ENCODE measurements at places on chromosomes 16 and 17. TPM values are rescaled to one million over a fixed set of nuclear protein-coding genes. Genes with fewer than 3 reads are reported as not detected.

GRCh38 chr16:85612801-85613603 lies at the start of gene GSE1:
TSS of gene GSE1 (plus strand) at chr16:85613322. CDS start at chr16:85613392, 70 bp downstream.
- DNase-seq: peak; percentile 65

DNA sequence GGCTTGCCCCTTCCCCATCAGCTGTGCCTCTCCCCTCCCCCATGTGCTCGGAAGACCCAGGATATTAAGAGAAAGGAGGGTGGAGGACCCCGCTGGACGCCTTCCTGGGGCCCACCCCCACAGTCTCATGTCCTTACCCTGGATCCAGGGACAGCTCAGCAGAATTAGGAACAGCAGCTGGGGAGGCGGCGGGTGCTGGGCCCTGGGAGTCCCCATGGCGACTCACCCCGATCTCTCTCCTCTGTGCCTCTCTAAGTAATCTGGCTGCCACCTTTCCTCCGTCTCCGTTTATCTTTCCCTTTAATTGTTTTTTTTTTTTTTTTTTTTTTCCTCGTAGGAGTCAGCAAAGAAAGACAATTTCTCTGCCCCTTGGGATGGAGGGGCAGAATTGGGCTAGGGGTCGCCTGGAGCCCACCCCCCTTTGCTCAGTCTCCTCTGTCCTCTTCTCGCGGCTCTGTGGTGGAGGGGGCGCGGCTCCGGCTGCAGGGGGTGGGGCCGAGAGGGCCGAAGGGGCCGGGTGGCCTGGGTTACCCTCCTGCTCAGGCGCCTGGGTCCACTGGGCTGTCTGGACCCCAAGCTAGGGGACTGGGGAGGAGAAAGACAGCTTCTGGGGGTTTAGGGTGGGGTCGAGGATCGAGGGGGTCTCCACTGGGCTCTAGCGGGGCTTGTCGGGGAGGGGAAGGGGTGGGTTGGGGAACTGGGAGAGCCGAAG lies 390 bp downstream of the SEZ6L2 start:
- no peak for DNase-seq

DNA sequence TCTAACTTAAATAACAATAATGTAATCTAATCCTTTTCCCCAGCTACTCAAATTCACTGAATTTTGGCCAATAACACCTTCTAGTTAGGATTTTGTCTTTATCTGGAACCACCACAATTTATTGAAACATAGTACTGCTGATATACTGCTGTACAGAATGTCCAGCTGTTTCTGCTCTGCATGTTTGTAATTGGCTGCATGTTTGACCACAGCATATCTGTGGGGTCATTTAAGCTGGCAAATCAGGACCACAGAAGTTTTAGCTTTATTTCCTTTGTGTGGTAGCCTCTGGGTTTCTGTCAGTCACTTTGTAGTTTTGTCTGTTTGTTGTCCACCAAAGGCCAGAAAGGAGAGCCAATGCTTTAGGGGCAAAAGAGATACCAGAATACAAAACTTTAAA lies 22.2 kb upstream of the RAB11FIP4 start:
- DNase-seq: peak; percentile 84

The SYT17 gene
- not detected for total RNA-seq

DNA sequence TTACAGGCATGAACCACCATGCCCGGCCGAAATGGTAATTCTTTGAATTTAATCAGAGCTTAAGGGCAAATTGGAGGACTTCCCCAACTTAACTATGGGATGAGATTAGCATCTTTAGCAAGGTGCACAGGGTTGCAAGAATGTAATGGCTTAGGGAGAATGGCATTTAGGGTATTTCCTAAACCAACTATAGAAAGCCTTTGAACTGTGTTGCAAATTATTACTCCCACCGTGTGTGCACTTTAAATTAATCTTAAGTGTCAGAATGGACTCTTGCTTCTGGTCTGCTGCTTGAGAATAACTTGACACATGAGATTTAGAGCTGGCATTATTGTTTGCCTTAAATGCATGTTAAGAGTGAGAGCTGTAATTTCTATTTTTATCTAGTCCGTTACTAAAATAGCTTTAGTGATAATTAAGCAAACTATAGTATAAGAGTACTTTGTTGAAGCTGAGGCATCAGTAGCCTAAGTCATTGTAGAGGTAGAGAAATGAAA lies 59.8 kb downstream of the TUBD1 start:
- DNase-seq: no peak

DNA sequence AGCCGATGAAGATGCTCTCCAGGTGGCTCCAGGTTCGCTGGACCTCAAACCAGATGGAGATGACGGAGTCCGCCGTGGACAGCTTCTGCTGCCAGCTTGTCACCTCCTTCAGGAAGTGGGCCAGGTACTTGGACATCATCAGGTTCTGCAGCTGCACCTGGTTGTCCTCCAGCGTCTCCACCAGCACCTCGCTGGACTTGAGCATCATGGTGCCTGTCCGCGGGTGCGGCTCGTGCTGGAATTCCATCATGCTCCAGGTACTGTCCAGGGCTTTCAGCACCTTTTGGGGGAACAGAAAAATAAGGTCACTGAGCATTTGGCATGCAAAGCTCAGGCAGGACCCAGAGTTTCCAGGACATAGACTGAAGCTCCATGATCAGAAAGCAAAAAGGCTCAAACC lies 69.7 kb downstream of the DNAH17 start:
- no peak for DNase-seq

DNA sequence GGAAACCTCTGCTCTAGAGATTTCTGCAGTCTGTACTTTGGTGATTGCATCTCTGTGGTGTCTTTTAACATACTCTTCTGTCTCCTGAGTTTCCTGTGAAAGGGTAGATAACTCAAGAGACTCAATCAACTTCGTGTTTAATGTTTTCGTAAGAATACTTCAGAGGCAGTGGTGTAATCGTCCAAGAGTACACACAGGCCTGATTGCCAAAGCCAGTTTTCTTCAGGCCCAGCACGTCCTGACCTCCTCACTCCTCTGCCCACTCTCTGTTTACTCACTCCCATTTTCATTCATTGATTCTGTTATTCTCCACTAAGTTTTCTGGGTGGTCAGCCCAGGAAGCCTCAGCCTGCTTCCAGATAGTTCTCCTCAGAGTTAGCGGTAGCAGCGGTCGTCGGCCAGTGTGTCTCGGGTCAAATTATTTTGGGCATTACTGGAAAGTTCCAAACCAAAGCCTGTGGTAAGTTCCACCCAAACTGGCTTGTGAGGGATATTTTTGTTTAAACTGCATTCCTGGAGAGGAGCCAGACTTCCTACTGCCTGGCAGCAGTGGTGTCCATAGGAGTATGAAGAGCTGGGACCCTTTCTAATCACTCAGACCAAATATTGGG lies 293.2 kb downstream of the WWOX start:
- no peak for DNase-seq

DNA sequence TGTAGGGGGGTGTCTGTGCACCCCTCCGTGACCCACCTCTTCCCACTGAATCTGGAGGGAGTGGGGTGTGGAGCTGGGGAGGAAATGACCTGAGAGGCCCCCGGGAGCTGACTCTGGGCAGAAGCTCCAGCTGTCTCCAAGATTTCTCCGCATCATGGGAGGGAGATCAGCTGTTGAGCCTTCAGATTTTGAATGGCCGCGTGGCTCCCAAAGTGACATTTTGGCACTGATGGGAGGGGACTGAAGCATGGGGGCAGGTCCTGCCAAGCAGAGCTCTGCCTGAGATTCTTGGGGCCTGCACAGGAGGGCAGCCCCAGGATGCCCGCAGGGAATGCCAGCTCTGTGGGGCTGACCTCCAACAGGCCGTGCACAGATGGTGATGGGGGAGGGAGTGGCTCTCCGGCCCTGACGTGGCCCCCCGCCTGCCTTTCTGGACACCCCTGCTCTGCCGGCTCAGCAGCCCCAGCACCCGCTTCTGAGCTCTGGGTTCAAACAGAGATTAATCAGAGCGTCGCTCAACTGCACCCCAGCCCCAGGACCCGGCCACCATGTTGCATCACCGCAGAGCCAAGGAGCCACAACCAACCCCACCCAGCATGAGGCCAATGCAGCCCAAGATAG lies 25.3 kb upstream of the UBE2I start:
- no peak for DNase-seq

DNA sequence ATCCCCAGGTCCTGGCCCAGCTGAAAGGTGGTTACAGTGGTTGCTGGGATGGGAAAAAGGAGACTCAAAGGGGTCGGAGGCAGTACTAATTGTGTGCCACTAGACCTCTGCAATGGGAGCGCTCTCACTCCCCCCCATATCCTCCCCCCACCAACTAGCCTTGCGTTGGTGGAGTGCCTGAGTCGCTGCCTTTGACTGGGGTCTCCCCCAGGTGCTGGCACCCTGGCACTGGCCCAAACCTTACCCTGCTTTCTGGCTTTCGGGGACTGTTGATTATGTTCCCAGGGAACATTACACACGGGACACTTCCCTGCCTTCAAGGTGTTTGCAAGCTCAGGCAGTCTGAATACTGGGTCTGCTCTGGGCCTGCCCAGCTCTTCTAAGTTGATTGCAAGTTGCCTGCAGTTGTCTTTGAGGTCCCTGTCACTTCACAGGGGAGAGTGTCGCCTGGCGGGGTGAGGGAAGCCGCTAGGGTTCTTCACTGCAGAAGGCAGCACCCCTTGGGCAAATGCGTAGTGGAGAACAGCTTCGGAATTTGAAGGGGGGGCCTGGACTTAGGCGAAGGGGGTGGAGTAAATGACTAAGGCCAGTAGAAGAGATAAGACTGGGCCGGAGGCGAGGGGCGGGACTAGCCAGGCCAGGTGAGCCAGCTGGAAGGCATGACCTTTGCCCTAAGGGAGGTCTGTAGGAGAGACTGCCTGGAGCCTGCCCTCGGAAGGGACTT lies 98.0 kb downstream of the RAB11FIP4 start:
- no peak for DNase-seq

The TAT gene
- total RNA-seq: not detected

The TBC1D26 gene
- not detected for total RNA-seq

DNA sequence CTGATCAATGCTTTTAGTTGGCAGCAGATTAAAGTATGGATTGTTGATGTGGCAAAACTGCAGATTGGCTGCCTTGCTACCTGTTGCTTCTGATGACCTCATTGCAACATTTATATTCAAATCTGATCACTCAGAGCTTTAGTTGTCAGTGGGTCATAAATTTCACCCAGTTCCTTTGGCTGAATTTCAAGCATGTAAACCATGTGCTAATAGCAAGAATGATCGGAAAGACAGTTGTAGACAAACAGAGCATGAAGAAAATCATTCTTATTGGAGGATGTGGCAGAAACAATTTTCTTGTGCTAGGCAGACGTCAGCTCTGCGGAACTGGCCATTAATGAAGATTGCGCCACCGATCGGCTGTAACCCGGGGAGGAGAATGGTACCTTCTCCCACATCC lies 346.6 kb upstream of the EEF2KMT start:
- DNase-seq: no peak

The ABCA6 gene
- total RNA-seq: 0.17 TPM

DNA sequence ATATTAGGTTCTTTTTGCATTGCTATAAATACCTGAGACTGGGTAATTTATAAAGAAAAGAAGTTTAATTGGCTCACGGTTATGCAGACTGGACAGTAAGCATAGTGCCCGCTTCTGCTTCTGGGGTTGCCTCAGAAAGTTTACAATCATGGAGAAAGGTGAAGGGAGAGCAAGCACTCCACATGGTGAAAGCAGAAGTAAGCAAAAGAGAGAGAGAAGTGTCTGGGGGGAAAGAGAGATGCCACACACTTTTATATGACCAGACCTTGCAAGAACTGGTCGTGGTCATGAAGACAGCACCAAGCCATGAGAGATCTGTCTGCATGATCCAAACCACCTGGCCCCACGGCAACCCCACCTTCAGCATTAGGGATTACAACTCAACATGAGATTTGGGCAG lies 45.4 kb downstream of the KCNJ16 start:
- no peak for DNase-seq

DNA sequence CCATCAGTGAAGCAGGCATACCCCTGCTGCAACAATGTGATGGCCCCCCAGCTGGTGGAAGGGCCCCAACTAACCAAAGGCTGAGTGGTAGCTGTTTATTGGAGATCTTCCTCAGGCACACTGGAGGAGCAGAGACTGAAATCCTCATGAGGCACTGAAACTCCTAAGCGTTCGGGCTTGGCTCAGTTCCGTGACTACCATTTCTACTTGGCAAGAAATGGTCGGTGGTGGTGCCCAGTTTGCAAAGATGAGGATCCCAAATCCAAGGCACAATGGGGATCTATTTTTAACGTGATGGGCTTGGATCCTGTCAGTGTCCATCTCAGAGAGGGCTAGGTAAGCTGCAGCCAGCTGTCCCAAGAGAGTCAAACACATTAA lies 82.8 kb downstream of the TNFRSF13B start:
- no peak for DNase-seq

- DNase-seq: no peak
These were observed 34.0 kb upstream of the CBLN1 start for GRCh38 chr16:49315602-49316001.

The ATAD5 gene
- total RNA-seq: 7.4 TPM

GRCh38 chr17:63458478-63458877 lies 12.4 kb upstream of the CYB561 start:
- no peak for DNase-seq

DNA sequence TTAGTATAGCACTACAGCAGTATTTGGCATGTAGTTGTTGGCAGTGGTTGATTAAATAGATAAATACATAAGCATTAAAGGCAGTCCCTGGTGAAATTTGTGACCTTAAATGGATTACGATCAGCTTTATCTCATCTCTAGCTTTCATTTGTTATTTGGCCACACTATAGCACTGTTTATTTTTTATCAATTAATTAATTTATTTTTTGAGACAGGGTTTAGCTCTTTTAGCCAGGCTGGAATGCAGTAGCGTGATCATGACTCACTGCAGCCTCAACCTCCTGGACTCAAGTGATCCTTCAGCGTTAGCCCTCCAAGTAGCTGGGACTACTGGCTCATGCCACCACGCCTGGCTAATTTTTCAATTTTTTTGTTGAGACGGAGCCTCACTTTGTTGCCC lies 18.7 kb upstream of the ARHGAP17 start:
- DNase-seq: peak; percentile 43

The TMED6 gene
- not detected for total RNA-seq

The SLFN11 gene
- total RNA-seq: 22.7 TPM

The CACNG3 gene
- total RNA-seq: not detected

GRCh38 chr17:80036715-80037477 lies 454 bp downstream of the CCDC40 start:
- DNase-seq: peak; percentile 22

- DNase-seq: no peak
These were observed 141.6 kb downstream of the RGS9 start for GRCh38 chr17:65278820-65279184.
